Mucosa of gallbladder (tissue), 1 donor: ENCODE measurements at places on chromosomes 11 and 22. TPM values are rescaled to one million over a fixed set of nuclear protein-coding genes. Genes with fewer than 3 reads are reported as not detected.

GRCh38 chr11:62922189-62922589 lies 1.0 kb upstream of the CHRM1 start:
- no peak for DNase-seq

DNA sequence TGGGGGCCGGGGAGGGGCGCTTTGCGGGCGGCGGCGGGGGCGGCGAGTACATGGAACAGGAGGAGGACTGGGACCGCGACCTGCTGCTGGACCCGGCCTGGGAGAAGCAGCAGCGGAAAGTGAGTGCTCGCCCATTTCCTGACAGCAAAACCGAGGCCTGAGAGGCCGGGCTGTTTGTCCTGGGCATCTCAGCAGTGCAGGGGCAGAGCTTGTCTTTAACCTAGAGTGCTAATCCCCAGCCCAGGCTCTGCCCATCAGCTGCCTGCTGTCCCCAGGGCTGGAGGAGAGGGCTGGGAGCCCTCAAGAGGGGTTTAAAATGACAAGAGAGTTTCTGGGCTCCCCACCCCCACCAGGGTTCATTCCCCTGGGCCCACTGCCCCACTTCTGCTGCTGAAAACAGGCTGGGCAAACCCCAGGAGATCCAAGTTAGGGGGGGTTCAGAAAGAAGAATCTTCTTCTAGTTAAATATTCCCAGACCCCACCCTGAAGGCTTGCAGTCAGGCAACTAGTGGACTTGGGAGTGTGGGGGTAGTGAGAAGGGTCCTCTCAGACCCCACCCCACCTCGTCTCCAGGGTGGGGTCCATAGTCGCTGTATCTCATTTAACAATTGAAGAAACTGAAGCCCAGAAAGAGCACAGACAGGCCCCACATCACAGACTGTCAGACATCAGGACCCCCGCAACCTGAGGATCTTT lies 411 bp downstream of the ACTN3 start:
- DNase-seq, result no peak

- no peak for DNase-seq
Observed at GRCh38 chr11:78532991-78533390, 41.7 kb downstream of the NARS2 start.

- peak; percentile 70 for DNase-seq
Observed at GRCh38 chr11:33899400-33900037, 7.6 kb upstream of the LMO2 start.

DNA sequence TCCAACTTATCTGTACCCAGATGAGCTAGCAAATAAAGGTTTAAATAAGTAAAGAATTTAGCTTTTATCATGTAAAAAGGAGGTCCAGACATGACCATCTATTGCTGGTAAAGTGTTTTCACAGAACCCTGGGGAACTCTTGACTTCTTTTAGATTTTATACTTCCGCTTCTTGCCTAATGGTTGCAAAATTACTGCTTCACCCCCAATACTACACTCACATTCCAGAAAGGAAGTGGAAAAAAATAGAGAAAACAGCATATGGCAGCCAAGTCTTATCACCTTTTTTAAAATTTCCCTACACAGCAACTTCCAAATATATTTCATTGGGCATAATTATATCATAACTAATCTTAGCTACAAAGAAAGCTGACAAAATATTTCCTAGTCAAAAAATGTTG lies 12.1 kb downstream of the BBOX1 start:
- DNase-seq, result no peak

DNA sequence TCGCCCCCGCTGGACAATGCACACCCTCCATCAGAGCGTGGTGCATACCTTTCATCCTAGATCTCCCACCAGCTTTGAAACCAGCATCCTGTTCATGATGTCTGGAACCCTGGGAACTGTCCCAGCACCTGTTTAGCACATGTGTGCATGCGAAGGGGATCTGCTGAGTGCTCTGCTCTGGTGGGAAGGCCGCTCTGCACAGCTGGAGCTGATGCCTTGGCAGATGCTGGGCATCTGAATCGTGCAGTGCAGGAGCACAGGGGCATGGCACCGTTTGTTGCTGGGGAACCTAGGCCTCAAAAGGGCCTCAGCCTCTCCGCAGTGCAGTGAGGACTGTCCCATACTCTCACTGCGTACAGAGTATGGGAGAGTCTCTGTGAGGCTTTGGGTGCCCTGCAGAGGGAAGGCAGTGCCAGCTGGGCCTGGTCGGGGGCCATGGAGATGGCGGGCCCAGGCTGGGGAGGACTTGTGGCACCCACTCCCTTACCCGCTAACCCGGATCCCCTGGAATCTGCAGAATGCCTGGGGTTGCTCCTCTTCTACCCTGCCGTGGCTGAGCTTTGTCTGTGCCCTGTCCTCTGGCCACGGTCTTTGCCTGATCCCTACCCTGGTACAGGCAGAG lies 72.9 kb upstream of the ATXN10 start:
- no peak for DNase-seq

- no peak for DNase-seq
Observed at GRCh38 chr11:126930091-126930841, 70.3 kb downstream of the KIRREL3 start.

- DNase-seq, result no peak
Observed at GRCh38 chr11:35304900-35305460, 114.4 kb downstream of the SLC1A2 start.

GRCh38 chr11:34446386-34446785 lies 7.7 kb downstream of the CAT start:
- DNase-seq, result no peak

DNA sequence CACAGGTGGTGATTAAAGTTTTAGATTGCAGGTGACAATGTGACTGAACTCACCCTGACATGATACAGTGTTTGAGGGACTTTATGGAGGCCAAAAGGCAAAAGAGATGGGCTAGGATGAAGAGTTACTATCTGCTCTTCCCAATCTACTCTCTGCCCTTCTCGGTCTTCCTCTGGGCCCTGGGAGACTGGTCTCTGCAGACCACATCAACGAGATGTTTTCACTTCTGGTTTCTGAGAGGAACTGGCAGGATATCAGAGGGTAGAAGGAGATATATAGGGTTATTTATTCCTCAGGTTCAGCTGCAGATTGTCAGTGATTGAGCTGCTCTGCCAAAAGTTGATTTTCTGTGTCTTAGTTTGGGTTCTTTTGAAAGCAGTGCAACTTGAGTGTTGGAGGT lies 32.4 kb upstream of the CD44 start:
- DNase-seq, result no peak

DNA sequence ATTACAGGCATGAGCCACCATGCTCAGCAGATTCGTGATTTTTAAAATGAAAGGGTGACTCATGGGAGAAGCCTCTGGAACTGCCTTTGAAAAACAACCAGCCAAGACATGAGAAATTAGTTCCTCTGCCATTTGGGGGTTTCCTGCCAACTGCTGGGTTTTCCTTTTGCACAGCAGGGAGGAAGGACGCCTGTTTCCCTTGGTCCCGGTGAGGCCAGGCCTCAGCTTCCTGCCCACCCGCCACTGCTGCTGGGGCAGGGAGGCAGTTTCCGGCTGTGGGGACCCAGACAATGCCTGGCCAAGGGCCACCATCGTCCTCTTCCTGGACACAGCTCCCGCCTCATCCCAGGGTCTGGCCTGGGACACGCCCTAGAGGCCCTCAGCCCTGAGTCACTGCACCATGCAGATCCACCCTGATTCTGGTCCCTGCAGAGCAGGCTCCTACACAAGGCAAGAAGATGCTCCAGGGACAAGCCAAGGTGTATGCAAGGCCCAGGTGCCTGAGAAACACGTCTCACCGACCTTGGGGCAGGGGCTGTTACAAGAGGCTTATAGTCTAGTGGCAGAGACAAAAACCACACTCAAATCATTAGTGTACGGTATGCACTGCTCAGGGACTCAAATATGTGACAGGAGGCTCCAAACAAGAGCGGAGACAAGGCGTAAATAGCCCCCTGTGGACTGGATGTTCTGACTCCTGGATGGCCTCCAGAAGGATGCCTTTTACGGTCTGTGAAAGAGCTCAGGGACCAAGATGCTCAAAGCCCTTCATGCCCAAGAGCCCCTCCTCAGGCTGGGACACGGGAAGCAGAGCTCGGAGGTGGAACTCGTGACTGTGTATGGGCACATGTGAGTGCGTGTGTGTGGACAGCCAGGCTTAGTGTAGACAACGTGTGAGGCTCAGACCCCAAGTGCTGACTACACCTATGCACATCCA lies 10.0 kb downstream of the PPM1F start:
- peak; percentile 49 for DNase-seq

- DNase-seq, result peak; percentile 6
Observed at GRCh38 chr22:48757985-48758561, 1069.6 kb downstream of the BRD1 start.

- DNase-seq, result peak; percentile 80
Observed at GRCh38 chr11:119340335-119341221, at the start of gene C1QTNF5. TSS of gene C1QTNF5 (minus strand) at chr11:119340883. CDS start at chr11:119340397, 486 bp downstream.

- DNase-seq, result peak; percentile 64
Observed at GRCh38 chr11:76654298-76654851, 16.2 kb downstream of the LRRC32 start.

DNA sequence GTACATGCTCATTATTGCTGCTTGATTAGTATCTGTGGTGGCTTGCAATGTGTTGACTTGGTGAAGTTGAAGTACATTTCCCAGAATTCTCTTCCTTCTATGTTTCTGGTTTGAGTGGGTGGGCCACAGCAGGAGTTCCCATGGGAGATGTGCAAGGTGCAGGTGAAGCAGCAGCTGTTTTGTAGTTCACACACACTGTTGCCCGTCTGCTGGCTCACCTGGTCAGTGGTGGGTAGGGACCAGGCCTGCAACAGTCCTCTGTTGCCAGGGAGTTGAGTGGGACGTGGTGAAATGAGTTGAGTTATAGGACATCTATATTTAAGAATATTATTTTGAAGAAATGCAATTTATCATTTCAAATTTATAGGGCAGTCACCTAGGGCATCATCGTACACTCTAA lies 417.4 kb downstream of the TMEM135 start:
- no peak for DNase-seq

DNA sequence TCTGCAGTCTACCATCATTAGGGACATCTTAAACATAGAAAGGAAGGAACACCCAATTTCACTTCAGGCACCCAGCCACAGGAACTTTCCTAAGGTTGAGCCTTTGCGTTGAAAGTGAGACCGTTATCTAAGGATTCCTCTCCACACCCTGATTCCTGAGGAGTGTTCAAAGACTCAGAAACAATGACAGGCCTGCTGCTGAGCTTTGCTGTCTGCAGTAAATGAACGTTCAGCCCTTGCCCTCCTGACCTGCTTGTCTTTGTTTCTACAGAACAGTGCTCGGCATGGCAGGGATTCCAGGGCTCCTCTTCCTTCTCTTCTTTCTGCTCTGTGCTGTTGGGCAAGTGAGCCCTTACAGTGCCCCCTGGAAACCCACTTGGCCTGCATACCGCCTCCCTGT lies 7.0 kb downstream of the PRSS23 start:
- DNase-seq, result no peak

- no peak for DNase-seq
Observed at GRCh38 chr11:109972181-109972715, 120.9 kb upstream of the ZC3H12C start.

- DNase-seq, result peak; percentile 6
Observed at GRCh38 chr11:2775083-2775625, 75.4 kb upstream of the KCNQ1OT1 start.

DNA sequence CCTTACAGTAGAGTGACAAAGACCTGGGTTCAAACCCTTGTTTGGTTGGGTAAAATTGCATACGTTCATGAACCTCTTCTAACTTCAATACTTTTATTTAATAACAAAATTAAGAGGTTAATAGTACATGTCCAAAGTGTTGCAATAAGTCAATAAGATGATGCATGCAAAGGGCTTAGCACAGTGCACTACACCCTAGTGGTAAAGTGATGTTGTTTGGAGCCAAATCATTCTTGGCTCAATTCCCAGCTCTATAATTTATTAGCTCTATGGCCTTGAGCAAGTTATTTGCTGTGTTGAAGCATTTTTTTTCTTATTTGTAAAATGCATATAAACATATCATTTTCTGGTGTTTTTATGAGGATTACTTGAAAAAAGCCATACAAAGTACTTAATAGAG lies 945.3 kb downstream of the LRRC4C start:
- DNase-seq, result peak; percentile 46

DNA sequence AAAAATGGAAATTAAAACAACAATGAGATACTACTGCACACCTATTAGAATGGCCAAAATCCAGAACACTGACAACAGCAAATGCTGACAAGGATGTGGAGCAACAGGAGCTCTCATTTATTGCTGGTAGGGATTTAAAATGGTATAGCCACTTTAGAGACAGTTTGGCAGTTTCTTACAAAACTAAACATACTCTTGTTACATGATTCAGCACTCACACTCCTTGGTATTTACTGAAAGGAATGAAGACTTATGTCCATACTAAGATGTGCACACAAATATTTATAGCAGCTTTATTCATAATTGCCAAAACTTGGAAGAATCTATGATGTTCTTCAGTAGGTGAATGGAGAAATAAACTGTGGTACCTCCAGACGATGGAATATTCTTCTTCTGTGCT lies 40.8 kb downstream of the PGM2L1 start:
- DNase-seq, result no peak

DNA sequence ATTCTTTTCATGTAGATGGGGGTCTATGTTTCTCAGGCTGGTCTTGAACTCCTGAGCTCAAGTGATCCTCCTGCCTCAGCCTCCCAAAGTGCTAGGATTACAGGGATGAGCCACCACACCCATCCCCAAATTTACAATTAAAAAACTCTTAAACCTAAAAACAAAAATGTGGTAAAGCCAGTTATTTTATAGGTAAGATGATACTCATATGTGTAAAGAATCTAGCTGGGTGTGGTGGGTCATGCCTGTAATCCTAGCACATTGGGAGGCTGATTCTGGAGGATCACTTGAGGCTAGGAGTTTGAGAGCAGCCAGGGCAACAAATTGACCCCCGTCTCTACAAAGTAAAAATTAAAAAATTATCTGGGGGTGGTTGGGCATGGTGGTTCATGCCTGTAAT lies 4.0 kb upstream of the RBM14 start:
- no peak for DNase-seq

DNA sequence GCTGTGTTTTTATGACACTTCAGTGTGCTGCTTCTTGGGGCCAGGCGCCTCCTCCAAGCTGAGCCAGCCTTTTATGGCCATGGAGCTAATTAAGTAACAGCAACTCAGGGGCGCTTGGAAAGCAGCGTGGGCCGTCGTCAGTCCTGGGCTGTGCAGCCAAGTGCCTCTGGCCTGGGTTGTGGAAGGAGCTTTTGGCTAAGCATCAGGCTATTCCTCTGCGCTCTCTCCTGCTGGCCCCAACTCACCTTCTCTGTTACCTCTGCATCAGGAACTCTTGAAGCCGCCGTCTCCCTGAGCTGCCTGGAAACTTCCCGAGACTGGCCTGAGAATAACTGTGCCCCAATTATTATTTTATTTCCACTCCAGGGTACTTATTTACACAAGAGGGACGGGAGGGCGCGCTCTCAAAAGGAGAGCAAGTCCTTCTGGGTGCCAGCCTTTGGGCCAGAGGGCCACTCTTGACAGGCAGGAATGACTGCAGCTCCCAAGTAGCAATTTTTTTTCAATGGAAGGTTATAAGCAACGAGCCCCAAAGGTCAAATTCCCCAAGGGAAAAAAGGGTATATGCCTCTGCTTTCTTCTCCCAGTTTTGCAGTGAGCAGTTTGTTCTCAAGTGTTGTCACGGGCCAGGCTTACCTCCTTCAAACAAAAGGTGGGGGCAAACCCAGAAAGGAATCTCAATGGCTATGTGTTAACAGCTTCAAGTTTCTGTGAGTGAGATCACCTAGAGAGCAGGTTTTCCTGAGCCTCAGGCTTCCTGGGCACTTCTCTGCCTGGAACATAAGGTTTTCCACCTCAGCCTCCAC lies 38.5 kb upstream of the NAV2 start:
- DNase-seq, result peak; percentile 36

Gene OR51E2
- total RNA-seq, result 0.63 TPM

Gene FGF3
- not detected for total RNA-seq

Gene NXPE1
- not detected for total RNA-seq

Gene IRAG1
- total RNA-seq, result 112 TPM

Gene CACNA1I
- total RNA-seq, result 0.43 TPM

Gene GATD1
- 85.9 TPM for total RNA-seq

Gene GUCD1
- 201 TPM for total RNA-seq

Gene KCNK4
- total RNA-seq, result not detected
